GM18507 (cell line): ENCODE measurements at places on chromosomes 4 and X.

GRCh38 chrX:71454222-71454621 is 78.7 kb upstream of the OGT start:
- DNase-seq = no peak

DNA sequence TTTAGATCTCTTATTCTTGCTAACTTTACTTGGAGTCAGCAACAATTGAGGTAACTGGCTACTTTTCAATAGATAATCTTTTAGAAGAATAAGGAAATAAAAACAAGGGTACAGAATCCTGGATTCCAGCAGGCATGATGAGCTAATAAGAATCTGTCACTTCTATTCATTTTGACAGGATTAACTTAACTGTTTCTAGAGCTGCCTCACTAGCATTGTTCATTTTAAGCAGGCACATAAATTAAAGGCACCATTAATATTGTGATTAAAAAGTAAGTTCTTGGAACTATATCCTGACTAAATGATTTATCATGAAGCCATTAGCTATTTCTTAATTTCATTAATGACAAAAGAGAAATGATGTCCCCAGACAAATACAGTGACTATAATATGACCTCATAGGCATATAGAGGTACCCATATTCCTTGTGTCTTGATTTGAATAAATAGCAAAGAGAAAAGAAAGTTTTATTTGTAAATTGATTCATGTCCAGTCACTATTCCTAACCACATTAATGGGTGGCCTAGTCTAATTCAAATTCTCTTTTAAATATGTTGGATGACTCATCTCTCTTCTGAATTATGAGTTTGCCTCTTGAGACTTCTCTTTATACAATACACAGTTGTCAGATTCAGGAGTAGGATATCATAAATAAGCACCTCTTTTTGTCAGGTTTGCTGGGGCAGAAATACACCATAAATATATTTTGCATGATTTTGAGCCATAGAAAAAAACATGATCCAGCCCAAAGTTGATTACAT is 343.0 kb downstream of the SLITRK2 start:
- no peak for DNase-seq

DNA sequence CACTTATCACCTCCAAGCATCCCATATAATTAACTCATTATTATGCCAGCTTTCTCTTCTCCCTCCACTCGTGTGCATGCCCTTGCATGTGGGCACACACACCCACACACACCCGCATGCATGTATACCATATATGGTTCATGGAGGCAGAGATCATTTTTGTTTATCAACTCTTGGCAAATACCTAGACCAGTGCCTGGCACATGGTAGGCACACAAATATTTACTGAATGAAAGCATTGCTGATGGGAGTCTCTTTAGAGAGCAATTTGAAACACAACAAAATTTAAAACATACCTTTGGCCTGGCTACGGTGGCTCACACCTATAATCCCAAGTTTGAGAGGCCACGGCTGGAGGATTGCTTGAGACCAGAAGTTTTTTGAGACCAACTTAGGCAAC is 51.1 kb upstream of the SLC10A4 start:
- no peak for DNase-seq

DNA sequence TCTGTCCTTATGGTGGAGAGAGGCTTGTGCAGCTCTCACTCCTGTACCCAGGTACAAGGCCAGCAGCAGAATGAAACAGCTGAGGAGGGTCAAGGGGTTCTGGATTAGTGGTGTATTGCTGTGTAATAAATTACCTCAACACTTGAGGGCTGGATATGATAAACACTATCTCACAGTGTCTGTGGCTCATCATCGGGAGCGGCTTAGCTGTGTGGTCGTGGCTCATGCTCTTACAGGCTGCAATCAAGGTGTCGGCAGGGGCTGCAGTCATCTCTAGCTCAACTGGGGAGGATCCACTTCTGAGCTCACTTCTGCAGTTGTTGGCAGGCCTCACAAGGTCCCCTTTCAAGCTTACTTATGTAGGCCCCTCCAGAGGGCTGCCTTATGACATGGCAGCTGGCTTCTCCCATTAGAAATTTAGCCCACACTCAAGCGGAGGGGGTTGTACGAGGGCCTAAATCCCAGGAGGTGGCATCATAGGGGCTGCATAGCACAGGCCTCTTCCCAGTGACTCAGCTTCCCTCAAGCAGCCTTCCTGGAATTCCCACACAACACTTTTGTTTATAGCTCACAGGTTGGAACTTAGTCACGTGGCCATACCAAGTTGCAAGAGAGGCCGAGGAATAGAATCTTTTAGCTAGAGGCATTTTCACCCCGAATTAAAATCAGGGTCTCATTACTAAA is 148.2 kb upstream of the RPS6KA3 start:
- no peak for DNase-seq

DNA sequence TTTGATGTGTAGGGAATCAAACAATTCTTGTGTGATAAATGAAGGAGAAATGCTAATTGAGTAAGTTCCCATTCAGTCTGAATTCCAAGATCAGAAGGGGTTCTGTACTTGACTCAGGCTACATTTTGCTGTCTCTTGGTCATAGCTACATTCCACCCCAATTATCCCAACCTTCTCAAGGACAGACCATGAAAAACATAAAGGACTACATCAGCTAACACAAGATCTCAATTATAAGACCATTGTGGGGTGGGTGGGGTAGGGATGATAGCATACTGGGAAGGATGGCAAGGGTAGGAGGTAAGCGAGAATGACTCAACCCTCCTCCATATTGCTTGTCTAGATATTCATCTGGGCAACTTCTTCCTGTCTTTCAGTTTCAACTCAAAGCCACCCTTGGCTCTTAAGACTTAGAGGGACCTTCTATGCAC is 87.4 kb upstream of the ETNPPL start:
- DNase-seq = no peak

DNA sequence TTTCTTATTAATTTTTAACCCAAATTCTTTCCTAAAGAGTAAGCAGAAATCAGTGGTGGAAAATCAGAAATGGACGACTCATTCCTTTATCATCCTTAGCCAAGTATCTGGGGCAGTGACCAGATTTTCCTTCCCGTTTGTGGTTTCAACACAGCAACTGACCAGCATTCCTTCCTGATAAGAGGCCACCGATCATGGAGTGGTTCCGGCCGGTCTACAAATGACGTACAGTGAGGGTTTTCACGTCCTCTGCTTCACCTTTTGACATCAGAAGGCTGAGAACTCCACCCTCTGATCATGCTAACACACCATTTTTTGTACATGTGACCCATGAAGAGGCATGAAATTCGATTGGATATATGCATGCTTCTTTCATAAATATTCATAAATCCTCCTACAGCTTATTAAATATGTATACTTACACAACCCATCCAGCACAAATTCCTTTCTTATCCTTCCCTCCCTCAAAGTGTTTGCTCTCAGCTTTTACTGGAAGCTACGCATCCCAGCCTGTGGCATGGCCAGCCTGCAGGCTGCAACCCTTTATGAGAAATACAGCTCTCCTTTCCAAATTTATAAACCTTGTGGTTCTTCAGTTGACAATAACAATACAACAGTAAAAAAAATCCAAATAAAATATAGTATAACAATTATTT is 173.0 kb upstream of the CASK start:
- DNase-seq = no peak

DNA sequence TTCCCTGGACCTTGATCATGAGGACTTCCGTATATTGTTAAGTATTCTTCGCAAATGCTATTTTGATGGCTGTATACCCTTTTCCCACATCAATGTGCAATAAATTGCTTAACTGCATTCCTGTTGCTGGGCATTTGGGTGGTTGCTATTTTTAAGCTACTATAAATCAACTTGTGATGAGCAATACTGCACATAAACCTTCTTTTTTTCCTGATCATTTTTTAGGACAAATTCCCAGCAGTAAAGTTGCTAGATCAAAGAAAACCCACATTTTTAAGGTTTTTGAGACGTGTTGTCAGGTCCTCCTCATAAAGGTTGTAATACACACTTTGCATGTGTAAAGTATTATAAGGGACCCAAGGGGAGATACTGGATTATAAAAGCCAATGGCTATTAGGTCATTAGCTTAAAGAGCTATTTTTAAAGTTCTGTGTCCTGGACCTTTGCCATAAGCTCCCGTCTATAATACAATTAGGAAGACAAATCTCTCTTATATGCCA is 35.6 kb downstream of the LIMCH1 start:
- no peak for DNase-seq

DNA sequence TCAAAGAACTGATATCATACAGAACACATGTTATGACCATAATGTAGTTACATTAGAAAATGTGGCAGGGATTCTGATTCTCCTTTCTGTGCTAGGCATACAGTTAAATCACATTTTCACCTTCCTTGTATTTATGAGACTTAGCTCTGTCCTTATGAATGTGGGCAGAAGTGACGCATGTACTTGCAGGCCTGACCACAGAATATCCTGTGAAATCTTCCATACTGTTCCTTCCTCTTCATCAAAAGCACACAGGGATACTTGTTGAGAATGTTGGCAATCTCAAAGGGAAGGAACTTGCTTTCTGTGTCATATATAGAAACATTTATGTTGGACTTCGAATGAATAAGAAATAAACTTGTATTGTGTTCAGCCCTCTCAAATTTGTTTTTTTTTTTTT is 17.2 kb upstream of the MYOZ2 start:
- no peak for DNase-seq

- no peak for DNase-seq
Observed at GRCh38 chrX:110402091-110402849, 43.6 kb downstream of the RTL9 start.

GRCh38 chr4:149584722-149585121 is 230.9 kb downstream of the IQCM start:
- DNase-seq = no peak

DNA sequence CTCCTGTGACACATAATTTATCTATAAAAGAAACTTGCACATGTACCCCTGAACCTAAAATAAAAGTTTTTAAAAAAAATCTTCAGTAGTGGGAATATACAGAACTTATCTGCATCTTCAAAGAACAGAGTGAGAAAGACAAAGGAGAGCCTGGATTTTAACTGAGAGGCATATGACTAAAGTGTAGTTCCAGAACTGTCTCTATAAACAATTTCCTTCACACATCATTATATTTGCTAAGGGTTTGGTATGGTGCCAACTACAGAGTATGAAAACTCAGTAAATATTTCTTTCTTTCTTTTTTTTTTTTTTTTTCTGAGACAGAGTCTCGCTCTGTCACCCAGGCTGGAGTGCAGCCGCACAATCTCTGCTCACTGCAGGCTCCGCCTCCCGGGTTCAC is 49.9 kb upstream of the NFKB1 start:
- DNase-seq = no peak

DNA sequence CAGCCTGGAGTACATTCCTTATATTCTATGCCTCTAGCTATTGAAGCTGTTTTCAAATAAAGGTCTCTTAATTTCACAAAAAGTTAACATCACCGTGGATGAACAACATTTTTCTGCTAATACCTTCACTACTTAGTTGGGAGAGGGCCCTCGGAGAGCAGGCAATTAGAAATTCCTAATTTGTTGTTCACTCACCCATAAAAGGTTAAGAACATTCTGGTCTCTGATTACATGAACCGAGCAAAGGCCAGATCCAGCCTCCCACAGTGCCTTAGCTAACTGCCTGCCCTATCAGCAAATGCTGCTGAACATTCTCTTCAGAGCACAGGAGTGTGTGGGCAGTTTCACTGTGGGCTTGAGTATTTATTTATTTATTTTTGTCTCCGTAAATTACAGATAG is 36.0 kb upstream of the TTC29 start:
- DNase-seq = no peak

DNA sequence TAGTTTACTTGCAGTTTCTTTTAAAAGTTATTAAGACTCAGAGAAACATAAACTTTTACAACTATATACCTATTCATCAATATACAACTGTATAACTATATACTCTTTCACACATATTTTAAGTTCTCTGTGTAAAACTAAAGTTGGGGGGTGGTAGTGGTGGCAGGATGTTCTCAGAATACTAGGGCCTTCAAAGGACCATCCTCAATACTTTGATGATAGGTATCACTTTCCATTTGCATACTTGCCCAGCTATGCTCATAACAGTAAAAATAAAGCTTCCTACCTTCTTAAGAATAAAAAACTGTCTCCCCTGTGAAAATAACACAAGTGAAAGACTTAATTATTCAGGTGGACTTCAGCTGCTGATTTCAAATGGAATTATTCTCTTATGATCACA is 2.9 kb upstream of the GALNT7 start:
- no peak for DNase-seq

DNA sequence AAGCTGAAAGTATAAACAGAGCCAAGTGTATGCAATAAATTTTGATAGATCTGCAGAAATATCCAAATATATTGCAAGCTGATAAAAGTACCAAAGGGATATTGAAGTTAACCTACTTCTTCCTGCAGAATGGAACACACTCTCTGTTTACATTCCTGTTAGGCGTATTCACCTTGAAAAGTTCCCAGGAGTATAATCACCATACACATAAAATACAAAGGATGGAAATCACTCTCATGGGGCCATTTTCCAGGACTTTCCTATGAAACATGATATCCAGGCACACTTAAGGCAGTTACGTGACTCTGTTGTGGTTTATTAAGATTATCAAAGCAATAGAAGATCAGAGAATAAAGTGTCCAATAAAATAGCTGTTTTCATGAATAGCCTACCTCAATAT is 1142.3 kb downstream of the NLGN4X start:
- DNase-seq = no peak

DNA sequence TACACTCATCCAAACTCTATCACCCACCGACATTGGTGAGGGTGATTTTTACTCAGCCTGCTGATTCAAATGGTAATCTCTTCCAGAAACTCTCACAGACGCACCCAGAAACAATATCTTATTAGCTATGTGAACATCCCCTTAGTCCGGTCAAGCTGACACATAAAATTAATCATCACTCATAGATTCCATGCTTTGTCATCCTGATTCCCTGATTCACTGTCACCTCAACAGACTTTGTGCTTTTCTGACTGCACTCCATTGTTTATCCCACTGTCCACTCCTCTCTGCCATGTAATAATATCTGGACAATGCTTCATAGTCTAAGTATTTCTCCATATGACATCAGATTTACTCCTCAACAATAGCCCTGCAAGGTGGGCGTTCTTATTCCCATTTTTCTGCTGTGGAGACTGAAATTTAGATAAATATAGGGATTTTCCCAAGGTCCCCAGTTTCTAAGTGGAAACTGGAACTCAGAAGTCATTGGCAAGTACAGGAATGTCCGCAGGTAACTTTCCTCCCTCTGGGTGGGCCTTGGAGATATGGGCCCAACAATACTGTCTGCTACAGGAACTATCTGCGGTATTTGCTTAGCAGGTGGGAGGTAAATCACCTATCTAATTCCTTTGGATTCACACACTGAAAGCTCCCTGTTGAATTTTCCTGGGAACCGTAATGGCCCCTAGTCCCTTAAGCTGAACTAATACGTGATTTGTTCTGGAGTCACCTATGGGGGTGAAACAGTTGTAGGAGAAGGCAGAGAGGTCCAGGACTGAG is 228.6 kb upstream of the BCOR start:
- DNase-seq = no peak

DNA sequence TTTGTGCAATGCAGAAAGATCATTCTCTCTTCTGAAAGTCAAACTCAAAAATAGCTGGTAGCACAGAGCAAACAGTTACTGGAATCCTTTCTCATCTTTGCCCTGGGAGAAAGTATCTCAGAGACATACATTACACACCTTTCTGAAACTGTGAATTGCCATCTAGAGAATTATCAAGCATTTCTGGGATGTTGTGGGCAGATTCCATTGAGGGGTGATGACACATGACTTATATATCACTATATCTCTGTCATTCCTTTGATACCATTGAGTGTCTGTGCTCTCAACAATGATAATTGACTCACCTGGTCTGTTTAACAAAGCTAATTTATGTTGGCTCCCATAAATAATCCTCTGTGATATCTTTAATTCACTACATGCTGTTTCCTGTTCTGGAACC is 13.0 kb downstream of the SLIT2 start:
- DNase-seq = no peak

- DNase-seq = no peak
Observed at GRCh38 chr4:147332091-147332490, 148.8 kb upstream of the EDNRA start.
